Stomach (tissue), 19 donors: ENCODE measurements at places on chromosomes 16 and 17.

DNA sequence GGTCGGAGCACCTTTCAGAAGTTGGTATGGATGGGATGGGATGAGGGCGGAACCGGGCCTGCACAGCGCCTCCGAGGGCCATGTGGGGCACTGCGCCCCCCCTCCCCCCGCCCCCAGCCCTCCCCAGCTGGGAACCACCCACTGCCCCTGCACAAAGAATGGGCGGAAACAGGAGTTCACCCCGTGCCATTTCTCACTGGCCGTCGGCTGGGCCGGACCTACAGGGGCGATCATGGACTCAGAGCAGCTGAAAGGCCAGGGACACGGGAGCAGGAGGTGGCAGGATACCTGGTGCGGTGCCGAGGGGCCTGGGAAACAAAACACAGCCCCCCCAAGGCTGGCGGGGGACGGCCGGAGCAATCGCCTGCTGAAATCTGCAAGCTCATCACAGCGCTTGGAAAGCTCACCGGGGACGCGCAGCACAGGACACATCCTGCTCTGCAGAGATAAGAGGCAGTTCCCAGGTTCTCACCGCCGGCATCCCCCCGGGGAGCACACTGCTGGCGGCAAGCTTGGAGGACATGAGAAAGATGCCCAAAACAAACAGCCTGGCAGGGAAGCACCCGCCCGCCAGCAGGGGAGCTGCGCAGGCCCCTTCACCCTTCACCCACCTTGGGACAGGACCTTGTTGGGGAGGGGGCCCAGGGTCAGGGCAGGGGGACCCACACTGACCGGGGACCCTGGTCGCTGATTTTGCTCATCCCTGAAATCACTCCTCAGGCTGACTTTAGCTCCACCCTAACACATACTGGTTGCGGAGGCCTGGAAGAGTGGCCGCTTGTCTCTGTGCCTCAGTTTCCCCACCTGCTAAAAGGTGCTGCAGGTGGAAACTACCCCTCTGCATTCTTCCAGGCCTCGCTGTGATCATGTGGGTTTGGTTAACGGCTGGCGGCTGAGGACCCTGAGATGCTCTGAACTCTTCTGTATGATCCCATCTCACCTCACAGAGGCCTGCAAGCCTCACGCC lies 263.9 kb downstream of the C16orf95 start:
- no peak overlapping the region for H3K27ac ChIP-seq
- no peaks in the 10 kb centered on the region for H3K4me1 ChIP-seq
- peak; percentile 50 for DNase-seq
- H3K4me3 ChIP-seq: no peak overlapping the region
- no peaks in the 10 kb centered on the region for H3K36me3 ChIP-seq

DNA sequence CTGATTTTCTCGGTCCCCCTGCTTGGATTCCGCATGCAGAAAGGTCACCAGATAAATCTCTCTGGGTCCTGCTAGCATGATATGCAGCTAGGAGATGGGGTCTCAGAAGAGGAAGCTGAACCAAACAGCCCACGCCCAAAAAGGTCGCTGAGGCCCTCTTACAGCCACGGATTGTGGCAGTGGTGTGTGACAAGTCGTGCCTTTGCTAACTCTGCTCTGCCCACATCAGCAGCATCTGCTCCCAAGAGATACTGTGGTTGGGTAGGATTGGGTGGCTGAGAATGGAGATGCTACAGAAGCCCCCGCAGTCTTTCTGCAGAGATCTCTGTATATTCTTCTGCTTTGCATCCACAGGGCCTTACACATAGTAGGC lies 15.2 kb upstream of the SKAP1 start:
- H3K4me1 ChIP-seq: no peaks in the 10 kb centered on the region
- no peak overlapping the region for H3K4me3 ChIP-seq
- DNase-seq: no peak
- H3K27ac ChIP-seq: no peak overlapping the region
- no peaks in the 10 kb centered on the region for H3K27me3 ChIP-seq
- H3K36me3 ChIP-seq: no peaks in the 10 kb centered on the region

- no peaks in the 10 kb centered on the region for H3K27me3 ChIP-seq
- peaks cover 43% of the 10 kb centered on the region for H3K36me3 ChIP-seq
- H3K27ac ChIP-seq: no peak overlapping the region
- no peak overlapping the region for H3K4me3 ChIP-seq
Measured at GRCh38 chr17:49621946-49622529, 46.4 kb downstream of the NXPH3 start.

- H3K4me3 ChIP-seq: peak overlapping the region; percentile 23
- peaks cover 46% of the 10 kb centered on the region for H3K4me1 ChIP-seq
- no peaks in the 10 kb centered on the region for H3K27me3 ChIP-seq
- peak; percentile 92 for DNase-seq
Measured at GRCh38 chr16:57807968-57808528, 5.8 kb upstream of the KIFC3 start.

- peak overlapping the region; percentile 32 for H3K4me3 ChIP-seq
- H3K36me3 ChIP-seq: peaks cover under 1% of the 10 kb centered on the region
- H3K27me3 ChIP-seq: no peaks in the 10 kb centered on the region
- peaks cover 80% of the 10 kb centered on the region for H3K4me1 ChIP-seq
- H3K27ac ChIP-seq: peak overlapping the region; percentile 88
Measured at GRCh38 chr16:87464691-87465300, 28.0 kb downstream of the ZCCHC14 start.

DNA sequence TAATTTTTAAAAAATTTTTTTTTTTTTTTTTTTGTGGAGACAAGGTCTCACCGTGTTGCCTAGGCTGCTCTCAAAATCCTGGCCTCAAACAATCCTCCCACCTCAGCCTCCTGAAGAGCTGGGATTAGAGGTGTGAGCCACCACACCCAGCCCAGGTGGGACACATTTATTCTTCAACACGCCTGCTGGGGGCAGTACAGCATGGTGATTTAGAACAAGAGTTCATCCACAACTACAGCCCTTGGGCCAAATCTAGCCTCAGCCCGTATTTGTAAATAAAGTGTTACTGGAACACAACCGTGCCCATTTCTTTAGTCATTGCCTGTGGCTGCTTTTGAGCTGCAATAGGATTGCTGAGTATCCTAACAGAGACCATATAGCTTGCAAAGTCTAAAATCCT lies 92.8 kb downstream of the KATNIP start:
- H3K27me3 ChIP-seq: no peaks in the 10 kb centered on the region
- peaks cover 18% of the 10 kb centered on the region for H3K36me3 ChIP-seq
- H3K4me1 ChIP-seq: no peaks in the 10 kb centered on the region
- no peak overlapping the region for H3K4me3 ChIP-seq

- H3K27ac ChIP-seq: peak overlapping the region; percentile 82
- H3K4me3 ChIP-seq: peak overlapping the region; percentile 73
- peaks cover 32% of the 10 kb centered on the region for H3K4me1 ChIP-seq
- peak; percentile 60 for DNase-seq
Measured at GRCh38 chr17:73091770-73092522, 542 bp downstream of the SLC39A11 start.

- peak overlapping the region; percentile 71 for H3K27ac ChIP-seq
- H3K36me3 ChIP-seq: peaks cover 29% of the 10 kb centered on the region
- peak; percentile 41 for DNase-seq
- no peak overlapping the region for H3K4me3 ChIP-seq
Measured at GRCh38 chr16:87435372-87436224, 43.5 kb downstream of the MAP1LC3B start.

DNA sequence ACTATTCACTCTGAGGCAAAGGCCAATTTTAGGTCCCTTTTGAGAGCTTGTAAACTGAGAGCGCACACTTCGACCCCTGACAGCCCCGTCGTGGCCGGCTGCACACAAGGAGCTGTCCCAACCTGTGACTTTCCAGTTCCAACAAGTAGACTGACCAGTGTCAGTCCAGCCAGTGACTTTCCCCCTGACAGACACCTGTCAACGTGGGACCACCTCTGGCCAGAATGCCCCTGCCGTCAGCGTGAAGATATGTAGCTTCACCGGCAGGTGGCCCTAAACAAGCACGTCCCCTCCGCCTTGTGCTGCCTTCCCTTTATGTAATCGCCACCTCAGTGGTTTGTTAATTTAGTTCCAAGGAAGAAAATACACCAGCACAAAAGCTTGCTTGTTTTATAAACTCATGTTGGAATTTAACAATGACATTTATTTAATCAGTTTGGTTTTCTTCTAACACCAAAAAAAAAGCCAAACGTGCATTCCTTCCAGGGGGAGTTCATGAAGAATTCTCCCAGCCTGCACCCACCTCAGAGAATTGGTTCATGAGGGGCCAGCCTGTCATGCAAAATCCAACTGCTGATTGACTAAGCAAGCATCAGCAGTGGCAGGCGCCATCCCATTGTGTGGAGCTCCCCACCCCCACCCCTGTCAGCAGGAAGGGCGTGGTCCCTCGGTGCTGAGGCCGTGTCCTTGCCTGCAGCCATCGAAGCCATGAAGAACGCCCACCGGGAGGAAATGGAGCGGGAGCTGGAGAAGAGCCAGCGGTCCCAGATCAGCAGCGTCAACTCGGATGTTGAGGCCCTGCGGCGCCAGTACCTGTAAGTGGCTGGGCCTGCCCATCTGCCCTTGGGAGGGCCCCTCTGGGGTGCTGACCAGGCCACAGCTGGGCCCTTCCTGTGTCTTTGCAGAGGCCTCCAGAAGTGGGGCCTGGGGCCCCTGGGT lies 33.9 kb downstream of the PLD6 start:
- DNase-seq: no peak
- H3K27ac ChIP-seq: no peak overlapping the region
- no peaks in the 10 kb centered on the region for H3K4me1 ChIP-seq
- H3K27me3 ChIP-seq: no peaks in the 10 kb centered on the region

DNA sequence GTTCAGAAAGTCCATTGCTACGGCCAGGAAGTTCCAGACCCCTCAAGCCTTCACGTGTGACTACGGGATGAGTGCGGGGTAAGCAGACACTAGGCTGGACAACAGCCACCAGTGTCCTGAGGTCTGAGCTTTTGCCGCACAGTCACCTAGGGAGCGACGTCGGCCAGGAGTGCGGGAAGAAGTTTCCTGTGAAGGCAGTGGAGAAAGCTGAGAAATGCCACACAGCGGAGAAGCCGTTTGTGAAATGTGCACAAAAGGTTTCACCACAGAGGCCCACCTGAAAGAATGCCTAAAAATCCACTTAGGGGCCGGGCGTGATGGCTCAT lies 47.4 kb downstream of the SHCBP1 start:
- no peak overlapping the region for H3K27ac ChIP-seq
- H3K36me3 ChIP-seq: no peaks in the 10 kb centered on the region
- no peak overlapping the region for H3K4me3 ChIP-seq
- no peaks in the 10 kb centered on the region for H3K27me3 ChIP-seq
- H3K4me1 ChIP-seq: no peaks in the 10 kb centered on the region

- H3K27me3 ChIP-seq: peaks cover 20% of the 10 kb centered on the region
- H3K27ac ChIP-seq: peak overlapping the region; percentile 75
- peak overlapping the region; percentile 57 for H3K4me3 ChIP-seq
Measured at GRCh38 chr17:79024901-79025737, 1.1 kb downstream of the C1QTNF1 start.

GRCh38 chr17:8946476-8946875 lies 19.0 kb downstream of the PIK3R5 start:
- no peaks in the 10 kb centered on the region for H3K36me3 ChIP-seq
- H3K27me3 ChIP-seq: no peaks in the 10 kb centered on the region
- H3K27ac ChIP-seq: no peak overlapping the region
- H3K4me3 ChIP-seq: no peak overlapping the region

DNA sequence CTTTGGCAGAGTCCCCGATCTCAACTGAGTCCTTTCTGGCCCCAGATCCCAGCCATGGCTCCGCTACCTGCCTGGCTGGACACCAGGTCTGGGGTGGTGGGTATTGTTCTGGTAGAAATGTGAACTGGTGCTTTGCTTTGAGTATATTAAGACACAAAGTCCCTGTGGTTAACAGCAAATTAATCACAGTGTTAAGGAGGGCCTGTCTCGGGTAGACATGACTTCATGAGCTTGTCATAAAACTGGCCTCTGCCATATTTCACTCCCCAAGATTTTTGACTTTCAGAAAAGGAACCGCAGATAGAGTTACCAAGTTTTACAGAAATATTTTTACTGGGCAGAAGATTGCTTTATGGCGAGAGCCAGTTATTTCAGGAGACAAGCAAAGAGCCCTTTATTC lies 19.5 kb downstream of the NKD1 start:
- peaks cover 11% of the 10 kb centered on the region for H3K4me1 ChIP-seq
- no peaks in the 10 kb centered on the region for H3K27me3 ChIP-seq
- H3K36me3 ChIP-seq: no peaks in the 10 kb centered on the region
- no peak overlapping the region for H3K4me3 ChIP-seq

GRCh38 chr17:48456589-48456988 lies 26.6 kb upstream of the SKAP1 start:
- H3K36me3 ChIP-seq: no peaks in the 10 kb centered on the region
- no peak overlapping the region for H3K4me3 ChIP-seq
- H3K27me3 ChIP-seq: no peaks in the 10 kb centered on the region
- peak; percentile 51 for DNase-seq
- peaks cover 16% of the 10 kb centered on the region for H3K4me1 ChIP-seq

GRCh38 chr17:82418001-82418986 lies at the start of the genes HEXD and OGFOD3:
Gene HEXD (plus strand): TSS chr17:82418347. CDS start chr17:82419800, 1,453 bp downstream.
Gene OGFOD3 (minus strand): TSS chr17:82418586. CDS start chr17:82418485, 101 bp downstream.
- H3K27ac ChIP-seq: peak within 1 kb of the TSS; percentile 93
- H3K36me3 ChIP-seq: peaks cover 39% of the 10 kb centered on the region

GRCh38 chr17:58339755-58340404 lies 11.3 kb upstream of the TSPOAP1 start:
- H3K4me3 ChIP-seq: peak overlapping the region; percentile 14
- H3K27me3 ChIP-seq: no peaks in the 10 kb centered on the region
- H3K4me1 ChIP-seq: peaks cover 10% of the 10 kb centered on the region

DNA sequence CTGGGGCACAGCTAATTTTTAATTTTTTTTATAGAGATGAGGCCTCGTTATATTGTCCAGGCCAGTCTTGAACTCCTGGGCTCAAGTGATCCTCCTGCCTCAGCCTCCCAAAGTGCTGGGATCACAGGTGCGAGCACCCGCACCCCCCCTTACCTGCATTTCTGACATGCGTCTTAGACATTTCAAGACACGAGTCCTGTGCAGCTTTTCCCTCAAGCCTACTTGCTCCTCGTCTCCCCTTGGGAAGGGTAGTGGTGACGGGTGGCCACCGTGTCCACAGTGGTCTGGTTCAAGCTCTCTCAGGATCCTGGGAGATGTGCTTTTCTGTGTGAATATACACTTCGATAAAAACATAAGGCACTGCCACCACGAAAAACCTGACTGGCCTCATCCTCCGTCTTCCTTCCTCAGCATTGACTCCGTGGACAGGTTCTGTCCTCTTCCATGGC lies 9.6 kb downstream of the CANT1 start:
- H3K27ac ChIP-seq: no peak overlapping the region
- no peak for DNase-seq
- no peaks in the 10 kb centered on the region for H3K27me3 ChIP-seq
- H3K36me3 ChIP-seq: peaks cover 59% of the 10 kb centered on the region
- H3K4me3 ChIP-seq: no peak overlapping the region

- H3K27me3 ChIP-seq: peaks cover 62% of the 10 kb centered on the region
- H3K27ac ChIP-seq: no peak overlapping the region
- H3K36me3 ChIP-seq: no peaks in the 10 kb centered on the region
- no peak for DNase-seq
- peaks cover 6% of the 10 kb centered on the region for H3K4me1 ChIP-seq
Measured at GRCh38 chr17:79405823-79406222, 205.0 kb downstream of the RBFOX3 start.
